ENCODE measurements at places on chromosomes 7 and 10. TPM values are rescaled to one million over a fixed set of nuclear protein-coding genes. Genes with fewer than 3 reads are reported as not detected.
A peak's percentile ranks its signal among the peaks of the same experiment; 100 is the strongest.

GRCh38 chr10:87579563-87579962 is 74.9 kb downstream of the MINPP1 start:
- DNase-seq: no peak

Gene TACC2
- 11.2 TPM for total RNA-seq

GRCh38 chr7:47901542-47901941 is 46.7 kb downstream of the PKD1L1 start:
- DNase-seq: no peak

Gene THNSL1
- total RNA-seq: 1.4 TPM

GRCh38 chr10:11655836-11656235 is 44.4 kb upstream of the USP6NL start:
- no peak for DNase-seq

Gene TAS2R5
- not detected for total RNA-seq

Gene HYAL4
- not detected for total RNA-seq

- no peak for DNase-seq
These were observed 51.0 kb downstream of the COA1 start for GRCh38 chr7:43678315-43678714.

DNA sequence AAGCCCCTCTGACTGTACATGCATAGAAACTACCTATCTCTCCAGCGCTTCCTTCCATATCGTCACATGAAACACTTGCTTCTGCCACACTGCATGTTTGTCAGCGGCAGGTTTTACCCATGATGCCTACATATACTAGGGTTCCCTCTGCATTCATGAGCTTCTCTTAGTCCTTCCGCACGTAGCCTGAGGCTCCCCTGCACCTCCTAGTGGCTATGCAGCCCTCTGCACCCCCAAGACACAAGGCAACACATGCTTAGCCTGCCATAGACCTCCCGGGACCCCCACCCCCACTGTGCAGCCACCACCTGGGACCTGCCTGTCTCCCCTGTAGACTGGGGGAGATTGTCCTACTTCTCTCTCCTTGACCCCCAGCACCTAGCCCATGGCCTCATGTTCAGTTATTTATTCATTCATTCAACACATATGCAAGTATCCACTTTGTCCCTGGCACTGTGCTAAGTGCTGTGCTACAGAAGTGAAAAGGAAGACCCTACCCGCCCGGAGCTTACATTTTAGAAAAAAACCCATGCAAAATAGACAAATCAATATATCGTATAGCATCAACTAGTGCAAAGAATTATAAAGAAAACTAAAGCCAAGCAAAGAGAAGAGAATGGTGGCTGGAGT is 23.5 kb downstream of the TMEM273 start:
- no peak for DNase-seq

GRCh38 chr7:134300988-134301387 is 15.7 kb downstream of the SLC35B4 start:
- DNase-seq: no peak

DNA sequence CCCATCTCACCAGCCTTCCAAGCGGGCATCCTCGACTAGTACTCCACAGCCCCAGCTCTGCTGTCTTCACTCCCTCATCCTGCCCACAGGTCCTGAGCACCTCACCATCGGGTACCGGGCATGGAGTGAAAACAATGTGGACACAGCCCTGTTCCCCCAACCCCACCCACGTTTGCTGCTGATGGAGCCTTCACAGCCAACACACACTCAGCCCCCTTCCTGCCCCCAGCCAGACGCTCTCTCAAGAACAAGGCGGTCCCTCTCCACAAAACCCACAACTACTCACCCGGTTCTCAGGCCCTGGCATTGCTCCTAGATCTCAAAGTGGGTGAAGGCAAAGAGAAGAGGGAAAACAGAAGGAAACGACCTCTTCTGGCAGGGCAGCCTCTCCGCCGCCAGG is 56.1 kb downstream of the SLIT1 start:
- no peak for DNase-seq

Gene ACBD7
- 7.3 TPM for total RNA-seq

- DNase-seq: peak; percentile 16
These were observed 292.9 kb downstream of the PTEN start for GRCh38 chr10:88156341-88156740.

DNA sequence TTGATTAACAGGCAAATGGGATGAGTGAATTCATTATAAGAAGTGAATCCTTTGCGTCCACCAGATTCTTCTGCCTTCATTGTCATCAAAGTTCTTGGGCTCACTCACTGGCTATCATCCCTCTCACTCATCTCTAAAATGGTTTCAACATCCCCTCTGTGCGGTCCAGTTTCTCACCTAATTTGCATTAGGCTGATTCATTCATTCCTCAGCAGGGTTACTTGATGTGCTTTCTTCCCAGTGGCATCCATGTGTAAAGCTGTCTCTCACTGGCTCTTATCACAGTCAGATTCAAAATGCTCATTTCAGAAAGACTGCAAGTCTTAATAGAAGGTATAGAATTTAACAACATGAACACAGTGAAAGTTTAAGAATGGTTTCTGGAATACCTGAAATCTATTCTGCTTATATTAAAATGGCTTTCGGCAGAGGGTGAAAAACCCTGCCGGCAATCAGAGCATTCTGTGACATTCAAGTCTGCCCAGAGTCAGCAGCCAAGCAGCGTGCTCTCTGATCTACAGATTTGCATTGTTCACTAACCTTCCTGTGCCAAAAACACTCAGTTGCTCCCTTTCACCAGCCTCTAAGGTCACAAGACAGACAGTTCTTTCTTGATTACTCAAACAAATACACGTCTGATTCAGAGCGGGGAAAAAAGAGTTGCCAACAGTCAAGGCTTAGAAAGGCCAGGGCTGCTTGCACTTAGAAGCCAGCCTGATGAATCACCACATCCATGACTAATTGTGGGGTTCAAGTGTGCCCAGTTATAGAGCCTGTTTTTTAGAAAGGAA is 106.7 kb downstream of the TES start:
- peak; percentile 92 for DNase-seq

GRCh38 chr7:101124376-101125056 is 2.4 kb upstream of the SERPINE1 start:
- peak; percentile 94 for DNase-seq

DNA sequence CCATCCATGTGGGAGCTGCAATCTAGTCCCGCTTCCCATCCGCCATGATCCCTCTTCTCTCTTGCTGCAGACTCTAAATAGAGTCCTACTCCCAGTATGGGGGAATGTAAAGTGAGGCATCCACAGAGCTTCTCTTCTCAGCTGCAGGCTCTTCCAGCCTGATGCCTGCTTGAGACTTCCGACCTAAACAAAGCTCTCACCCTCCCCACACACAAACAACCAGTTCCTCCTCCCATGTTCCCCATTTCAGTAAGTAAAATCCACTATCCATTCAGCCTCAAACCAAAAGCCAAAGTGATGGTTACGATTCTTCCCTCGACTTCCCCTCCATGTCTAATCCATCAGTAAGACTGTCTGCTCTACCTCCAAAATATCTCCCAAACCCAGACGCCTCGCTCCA is 108.2 kb upstream of the NFE2L3 start:
- DNase-seq: no peak

GRCh38 chr7:80678707-80679106 is 40.3 kb downstream of the CD36 start:
- DNase-seq: no peak

DNA sequence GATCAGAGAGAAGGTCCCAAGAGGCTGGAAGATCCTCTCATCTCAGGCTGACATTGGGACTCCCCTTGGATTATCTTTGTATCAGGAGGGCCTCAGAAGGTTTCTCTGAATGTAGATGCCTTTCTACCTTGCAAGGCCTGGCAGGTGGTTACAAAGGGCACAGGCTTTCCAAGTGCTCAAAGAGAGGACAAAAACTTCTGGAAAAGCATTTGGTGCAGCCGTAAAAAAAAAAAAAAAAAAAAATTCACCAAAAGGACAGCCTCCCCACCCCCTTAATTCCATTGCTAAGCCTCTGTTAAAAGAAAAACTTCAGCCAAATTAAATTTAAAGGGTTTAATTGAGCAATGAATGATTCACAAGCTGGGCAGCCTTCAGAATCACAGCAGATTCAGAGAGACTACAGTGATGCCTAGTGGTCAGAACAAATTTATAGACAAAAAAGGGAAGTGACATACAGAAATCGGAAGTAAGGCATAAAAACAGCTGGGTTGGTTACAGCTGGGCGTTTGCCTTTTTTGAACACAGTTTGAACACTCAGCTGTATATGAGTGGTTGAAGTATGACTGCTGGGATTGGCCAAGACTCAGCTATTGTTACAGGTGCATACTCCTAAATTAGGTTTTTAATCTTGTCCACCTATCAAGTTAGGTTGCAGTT is 42.5 kb upstream of the LRGUK start:
- DNase-seq: no peak

Gene MYO1G
- 0.11 TPM for total RNA-seq

Gene SAMD9L
- total RNA-seq: 16.4 TPM

DNA sequence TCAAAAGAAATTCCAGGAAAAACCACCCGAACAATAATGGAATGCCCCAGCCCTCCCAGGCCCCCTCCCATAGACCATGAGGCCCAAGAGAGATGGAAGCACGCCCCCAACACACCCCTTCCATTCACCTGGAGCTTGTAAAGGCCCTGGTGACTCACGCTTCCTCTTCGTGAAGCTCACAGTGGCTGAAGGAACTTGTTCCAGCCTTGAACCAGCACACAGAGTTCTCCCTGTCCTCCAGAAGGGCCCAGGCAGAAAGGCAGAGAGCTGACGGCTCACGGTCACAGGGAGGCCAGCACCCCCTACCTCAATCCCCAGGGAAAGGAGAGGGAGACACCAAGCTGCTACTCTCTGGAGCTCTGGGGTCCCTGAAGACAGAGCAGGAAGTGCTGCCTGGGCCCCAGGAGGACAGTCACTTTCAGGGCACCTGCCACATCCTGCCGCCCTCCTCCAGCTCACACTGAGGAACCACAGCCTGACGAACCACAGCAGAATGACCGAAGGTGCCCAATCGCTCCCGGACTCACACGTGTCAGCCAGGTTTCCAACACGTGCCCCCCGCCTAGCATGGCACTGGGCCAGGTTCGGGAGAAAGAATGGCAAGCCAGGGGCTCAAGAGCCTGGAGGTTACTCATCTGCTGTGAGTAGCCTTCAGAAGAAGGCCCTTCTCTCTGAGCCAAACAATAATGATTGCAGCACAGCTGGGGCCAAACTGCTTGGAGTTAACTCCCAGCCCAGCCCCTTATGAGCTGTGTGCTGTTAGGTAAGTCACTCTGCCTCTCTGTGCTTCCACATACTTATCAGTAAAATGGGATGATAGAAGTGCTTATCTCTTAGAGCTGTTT is 52.8 kb downstream of the DLG5 start:
- peak; percentile 70 for DNase-seq

DNA sequence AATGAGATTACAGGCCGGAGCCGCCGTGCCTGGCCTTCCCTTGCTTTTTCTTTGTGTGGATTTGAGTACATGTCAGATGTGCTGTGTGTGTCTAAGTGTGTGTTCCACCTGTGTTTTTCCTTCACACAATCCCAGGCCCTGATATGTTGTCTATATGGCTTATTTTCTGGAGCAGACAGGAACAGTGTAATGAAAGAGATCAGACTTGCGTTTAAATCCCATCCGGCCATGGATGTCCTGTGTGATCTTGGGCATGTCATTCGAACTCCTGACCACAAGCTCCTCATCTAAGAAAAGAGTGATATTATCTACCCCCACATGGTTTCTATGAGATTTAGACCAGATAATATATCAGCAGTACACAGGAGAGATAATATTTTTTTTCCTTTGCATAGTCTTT is 37.2 kb downstream of the APBB1IP start:
- no peak for DNase-seq

DNA sequence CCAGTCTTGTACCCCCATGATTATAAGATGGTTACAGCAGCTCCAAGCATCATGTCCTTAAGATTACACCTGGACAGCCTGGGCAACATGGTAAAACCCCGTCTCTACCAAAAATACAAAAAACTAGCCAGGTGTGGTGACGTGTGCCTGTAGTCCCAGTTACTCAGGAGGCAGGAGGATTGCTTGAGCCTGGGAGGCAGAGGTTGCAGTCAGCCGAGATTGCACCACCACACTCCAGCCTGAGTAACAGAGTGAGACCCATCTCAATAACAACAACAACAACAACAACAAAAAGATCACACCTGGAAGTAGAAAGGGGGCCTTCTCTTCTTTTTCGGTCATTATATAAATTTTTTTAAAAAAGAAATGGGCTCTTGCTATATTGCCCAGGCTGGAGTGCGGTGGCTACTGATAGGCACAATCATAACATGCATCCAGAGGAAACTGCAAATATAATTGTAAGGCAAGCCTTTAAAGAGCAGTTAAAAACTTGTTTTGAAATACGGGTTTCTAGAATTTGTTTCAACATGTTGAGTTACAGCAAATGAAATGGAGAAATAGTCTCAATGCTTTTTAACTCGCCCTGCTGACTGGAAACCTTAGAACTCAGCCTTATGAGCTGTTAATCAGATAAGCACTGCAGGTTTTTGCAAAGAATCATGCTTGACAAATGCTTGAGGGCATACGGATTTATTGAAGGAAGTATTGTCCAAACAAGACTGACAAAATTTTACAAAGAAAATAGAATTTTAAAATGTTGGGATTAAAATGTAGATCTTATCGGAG is 4.7 kb upstream of the ENTPD7 start:
- no peak for DNase-seq

Gene SVOPL
- total RNA-seq: not detected

DNA sequence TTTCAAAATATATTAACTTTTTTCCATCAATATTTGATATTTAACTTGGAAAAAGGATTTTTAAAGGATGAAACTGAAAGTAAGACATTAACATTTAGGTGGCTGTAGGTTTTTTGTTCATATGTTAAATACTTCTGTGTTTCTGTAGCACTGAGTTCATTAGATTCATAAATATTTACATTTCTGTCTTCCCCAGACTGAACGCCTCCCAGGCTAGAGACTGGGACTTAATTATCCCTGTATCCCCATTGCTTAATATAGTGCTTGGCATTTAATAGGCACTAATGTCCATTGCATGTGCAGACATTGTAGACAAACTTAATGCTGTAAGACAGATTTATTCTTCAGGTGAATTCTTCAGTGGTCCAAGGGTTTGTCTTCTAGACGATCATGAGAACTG is 7.4 kb downstream of the PTPN12 start:
- DNase-seq: no peak

- DNase-seq: no peak
These were observed 35.3 kb upstream of the STARD3NL start for GRCh38 chr7:38142736-38143135.

DNA sequence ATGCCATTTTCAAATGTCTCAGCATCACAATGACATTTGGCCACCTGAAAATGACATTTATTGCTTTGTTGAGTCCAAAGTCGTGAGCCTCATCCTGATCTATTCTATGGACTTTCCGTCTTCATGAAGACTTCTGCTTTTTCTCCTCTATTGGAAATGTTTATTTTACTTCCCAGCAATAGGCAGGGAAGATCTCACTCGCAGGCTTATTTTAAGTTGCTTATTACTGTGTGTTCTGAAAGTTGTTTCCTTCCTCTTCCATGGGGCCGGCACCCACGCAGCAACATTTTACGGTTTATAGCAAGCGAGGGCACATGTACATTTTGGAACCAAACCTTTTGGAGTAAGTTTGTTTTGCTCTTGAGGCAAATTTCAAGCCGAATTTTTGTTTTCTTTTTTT is 221.0 kb upstream of the KLF6 start:
- DNase-seq: no peak

Gene ALDH18A1
- 60.2 TPM for total RNA-seq

Gene GPNMB
- total RNA-seq: 0.75 TPM
